ENCODE measurements at places on chromosomes 1 and 21.

DNA sequence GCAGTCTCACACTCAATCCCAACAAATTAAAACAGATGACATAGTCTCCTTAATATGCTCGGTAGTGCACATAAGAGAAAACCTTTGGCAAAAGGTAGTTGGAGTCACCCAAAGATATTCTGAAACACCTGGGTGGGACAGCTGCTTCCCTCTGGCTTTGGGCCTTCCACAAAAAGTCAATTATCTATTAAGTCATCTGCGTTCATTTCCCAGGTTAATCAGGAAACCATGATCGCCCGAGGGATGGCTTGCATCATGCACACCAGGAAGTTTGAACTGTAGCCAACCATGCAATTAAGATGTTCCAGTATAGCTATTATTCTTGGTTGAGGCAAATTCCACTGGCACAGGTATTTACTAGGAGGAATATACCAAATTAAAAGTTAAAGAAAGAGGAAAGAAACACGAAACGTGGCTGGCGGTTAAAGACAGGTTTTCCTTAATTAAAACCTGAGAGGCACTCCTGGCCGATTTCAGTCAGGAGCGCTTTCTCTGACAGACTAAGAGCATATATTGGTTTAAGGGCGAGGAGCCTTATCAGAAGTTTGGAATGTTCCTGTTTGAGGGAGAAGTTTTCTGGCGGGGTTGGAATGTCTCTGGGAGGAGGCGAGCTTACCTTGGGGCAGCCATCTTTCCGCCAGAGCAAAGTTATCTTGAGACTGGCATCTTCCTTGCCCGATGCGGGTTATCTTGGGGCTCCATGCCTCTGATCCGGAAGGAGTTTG lies 19.9 kb downstream of the CLDN17 start:
- DNase-seq, result no peak

GRCh38 chr1:180672105-180672504 lies 40.3 kb downstream of the XPR1 start:
- DNase-seq, result no peak

DNA sequence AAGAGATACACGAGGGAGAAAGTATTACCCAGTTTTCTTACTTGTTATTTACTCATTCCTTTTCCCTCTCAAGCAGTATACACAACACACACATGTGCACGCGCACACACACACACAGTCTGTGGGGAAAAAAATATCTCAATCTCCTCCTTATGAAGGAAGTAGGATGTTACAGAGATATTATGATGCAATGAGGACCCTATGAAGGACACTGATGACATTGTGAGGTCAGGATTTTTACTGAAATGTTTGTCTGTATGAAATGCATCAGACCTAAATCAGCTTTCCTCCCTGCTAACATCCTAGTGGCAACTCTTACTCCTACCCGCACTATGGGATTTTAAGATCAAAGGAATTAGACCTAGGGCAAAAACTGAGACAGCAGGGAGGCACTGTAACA lies at the start of gene WDR64:
Gene WDR64 (plus strand): TSS at position 270 of the 400 bp plus-strand sequence. CDS start 204 bp downstream, outside the sequence.
- no peak for DNase-seq

DNA sequence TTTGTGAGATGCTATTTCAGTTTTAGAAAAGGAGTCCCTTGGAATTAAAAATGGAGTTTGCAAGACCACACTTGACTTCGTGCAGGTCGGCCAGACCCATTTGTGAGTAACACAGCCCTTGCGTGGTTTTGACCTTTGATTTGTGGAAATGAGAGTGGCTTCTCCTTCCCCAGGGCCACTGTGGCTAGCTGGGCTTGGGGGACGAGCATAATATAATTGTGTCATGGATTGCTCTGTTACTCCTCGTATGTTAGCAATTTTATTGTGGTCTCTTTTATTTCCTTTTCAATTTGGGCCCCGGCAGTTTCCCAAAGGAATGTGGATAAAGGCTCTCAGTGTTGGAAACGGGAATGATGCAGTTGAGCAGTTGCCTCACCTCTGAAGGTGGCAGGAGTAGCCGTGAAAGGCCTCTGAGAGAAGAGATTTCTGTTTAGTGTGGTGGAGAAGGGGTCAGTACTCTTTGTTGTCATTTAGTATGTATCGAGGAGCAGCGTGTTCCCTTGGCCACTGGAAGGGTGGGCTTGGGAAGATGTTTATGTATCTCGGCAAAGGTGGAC lies 194.6 kb downstream of the PBX1 start:
- DNase-seq, result no peak

DNA sequence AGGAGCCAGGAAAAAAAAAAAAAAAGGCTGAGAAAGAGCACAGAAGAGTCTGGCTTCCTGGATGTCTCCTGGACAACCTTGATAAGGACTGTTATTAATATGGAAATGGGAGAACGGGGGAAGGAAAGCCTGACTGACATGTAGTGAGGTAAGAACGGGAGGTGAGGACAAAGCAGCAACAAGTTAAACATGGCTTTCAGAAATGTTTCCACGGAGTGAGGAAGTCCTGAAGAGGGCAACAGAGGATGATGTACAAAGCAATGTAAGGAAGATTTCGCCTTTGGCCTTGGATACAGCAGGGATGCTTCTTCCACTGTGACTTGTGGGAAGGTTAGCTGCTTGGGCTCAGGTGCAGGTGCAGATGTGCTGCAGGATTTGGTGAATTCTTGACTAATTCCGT lies 11.9 kb upstream of the NIBAN1 start:
- peak; percentile 54 for DNase-seq

GRCh38 chr1:25780318-25781129 lies 19.5 kb upstream of the SELENON start:
- DNase-seq, result no peak

- no peak for DNase-seq
Measured at GRCh38 chr1:9068981-9069325, 482 bp downstream of the SLC2A5 start.

DNA sequence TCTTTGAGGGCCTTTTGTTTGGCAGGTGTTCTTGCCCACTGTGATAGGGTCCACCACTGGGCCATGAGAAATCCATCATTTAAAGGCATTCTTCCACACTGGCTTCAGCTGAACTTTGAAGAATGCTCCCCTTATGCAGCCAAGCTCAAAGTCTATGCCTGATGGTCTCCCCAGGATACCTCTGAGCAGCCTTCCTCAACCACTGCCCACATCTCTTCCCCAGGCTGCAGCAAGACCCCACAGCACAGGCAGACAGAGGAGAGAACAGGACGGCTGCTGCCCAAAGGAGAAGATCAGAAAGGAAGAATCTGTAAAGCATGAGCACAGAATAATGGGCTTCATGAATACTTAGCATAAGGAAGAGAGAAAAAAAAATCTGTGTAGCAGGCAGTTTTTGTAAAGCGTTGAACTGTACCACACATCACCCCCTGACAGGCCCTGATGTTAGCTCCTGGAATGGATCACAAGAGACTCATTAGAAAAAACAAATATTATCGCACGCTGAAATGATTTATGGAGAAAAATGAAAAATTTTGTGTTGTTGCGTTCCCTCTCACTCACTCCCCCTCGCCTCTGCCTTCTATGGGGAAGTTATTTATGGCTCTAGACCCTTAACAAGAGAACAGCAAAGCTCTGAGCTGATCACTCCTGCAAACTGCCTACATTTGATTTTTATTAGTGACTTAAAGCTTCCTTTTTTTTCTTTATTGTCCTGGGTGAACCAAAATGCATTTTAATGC lies 134.1 kb downstream of the TMEM53 start:
- no peak for DNase-seq

GRCh38 chr21:26550326-26550725 lies 22.8 kb downstream of the CYYR1 start:
- DNase-seq, result no peak

DNA sequence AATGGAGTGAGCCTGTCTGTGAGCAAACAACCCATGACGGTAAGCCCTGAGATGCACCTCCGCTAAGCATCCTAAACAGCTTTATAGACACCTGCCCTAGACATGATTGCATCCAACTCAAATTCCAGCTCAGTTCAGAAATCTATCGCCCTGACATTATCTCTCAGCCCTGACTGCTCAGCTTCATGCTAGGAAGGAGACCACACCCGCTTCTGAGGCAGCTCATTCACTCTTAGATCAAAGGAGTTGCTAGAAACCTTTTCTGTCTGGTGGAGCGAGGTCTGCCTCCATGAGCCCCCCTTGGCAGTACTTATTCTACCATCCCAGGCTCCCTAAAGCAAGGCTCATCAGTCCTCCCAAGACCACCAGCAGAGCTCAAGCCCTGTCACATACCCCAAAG lies 17.0 kb downstream of the IL10RB start:
- no peak for DNase-seq

DNA sequence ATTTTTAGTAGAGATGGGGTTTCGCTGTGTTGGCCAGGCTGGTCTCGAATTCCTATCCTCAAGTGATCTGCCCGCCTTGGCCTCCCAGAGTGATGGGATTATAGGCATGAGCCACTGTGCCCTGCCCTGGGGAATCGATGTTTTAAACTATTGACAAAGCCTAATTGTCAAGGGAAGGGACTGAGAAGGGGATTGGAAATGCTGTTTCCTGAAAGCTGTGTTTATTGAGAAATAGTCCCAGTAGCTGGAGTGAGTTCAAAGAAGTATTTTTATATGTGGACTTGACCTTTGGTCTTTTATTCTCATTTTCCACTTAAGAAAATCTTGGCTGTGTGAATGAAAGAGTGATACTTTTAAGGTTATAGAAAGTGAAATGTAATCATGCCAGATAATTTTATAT lies 47.5 kb downstream of the KIF1B start:
- DNase-seq, result no peak

DNA sequence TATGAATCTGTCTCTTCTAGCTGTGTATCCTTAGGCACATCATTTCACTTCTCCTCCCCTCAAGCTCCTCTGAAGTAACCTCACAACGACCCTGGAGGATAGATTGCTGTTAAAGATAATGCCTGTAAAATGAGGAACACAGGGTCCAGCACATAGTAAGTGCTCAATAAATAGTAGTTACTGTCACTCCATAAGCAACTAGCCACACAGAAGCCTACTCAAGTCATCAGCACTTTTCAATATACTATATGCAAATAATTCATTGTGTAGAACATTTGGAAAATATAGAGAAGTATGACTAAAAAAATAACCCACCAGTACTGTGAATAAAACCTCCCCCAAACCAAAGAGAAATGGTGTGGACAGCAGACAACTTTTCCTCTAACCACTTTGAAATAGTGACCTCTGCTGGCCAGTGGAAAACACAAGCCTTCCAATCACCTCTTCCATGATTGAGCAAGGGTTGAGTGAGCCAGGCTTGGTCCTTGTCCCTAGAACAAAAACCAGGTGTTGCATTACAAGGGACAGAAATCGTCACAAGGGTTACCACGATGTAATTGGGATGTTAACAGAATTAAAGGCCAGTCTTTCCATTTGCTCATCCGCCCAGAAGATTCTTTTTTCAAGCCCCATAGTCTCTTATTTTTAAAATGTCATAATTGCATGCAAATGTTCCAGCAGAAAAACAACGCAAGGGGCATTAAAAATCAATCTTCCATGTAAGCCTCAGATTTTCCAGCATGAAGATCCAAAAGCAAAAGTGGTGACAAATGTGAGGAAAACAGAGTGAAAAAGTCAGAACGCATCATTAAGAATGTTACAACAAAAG lies 15.7 kb upstream of the GLIS1 start:
- DNase-seq, result peak; percentile 58

- no peak for DNase-seq
Measured at GRCh38 chr1:56137090-56137489, 442.3 kb downstream of the PLPP3 start.

DNA sequence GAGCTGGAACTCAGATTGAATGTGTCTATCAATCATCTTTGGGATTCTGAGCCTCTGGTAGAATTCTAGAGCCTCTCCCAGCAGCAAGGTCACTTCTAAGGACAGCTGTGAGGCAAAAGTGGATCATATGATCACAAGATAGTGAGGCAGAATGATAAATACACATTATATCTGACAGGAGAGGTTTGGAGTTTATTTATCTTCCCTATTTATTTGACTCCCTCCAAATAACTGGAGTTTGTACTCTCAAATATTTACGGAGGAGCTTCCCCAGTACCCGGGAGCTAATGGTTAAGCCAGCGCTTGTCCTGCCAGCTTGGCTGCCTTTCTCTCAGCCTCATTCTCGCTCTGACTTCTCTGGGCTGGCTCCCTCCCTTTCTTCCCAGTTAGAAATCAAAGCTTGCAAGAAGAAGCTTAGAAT lies 2.3 kb downstream of the HMGCS2 start:
- DNase-seq, result no peak

DNA sequence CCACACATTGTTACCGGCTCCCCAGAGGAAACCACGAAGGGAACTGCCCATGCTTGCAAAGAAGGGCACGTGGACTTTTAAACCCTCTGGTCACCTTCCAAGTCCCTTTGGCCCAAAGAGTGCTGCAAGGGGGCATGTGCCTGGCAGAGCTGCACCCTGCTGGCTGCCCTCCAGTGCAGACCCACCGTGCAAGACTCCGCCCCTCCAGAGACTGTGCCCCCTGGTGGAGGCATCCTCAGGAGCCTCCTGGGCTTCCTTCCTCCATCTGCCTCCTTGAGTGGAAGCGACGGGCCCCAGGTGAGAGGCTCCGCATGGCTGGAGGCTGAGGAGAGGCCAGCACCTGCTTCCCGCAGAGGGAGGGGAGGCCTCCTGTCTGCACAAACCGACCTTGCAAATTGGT lies 100.6 kb downstream of the CRYAA start:
- peak; percentile 60 for DNase-seq

DNA sequence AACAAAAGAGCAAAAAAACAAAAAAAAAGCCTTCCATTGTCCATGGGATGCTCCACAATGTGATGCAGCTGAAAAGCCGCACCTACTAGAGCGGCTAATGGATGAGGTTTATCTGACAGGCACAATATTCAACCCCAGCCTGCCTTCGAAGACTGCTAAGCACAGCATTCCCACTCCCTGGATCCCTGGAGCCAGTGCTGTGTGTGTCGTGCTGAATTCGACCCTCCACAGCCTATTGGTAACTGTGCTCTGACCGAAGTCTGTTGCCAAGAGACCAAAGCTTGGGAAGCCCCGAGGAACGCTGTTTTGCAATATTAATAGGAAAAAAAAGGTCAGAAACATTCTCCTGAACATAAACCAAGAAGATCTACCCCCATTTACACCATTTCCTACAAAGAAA lies 57.2 kb upstream of the PUM1 start:
- DNase-seq, result no peak

GRCh38 chr1:15610167-15610566 lies 7.1 kb upstream of the DDI2 start:
- no peak for DNase-seq

Data from D341Med (cell line).